Stimulated activated CD4-positive, alpha-beta T cell treated with anti-CD3 and anti-CD28 coated beads, Interleukin-4, amount 100 ng/mL, for 4 hours (primary cell): ENCODE measurements at places on chromosomes 3 and 15.
A peak's percentile ranks its signal among the peaks of the same experiment; 100 is the strongest.

DNA sequence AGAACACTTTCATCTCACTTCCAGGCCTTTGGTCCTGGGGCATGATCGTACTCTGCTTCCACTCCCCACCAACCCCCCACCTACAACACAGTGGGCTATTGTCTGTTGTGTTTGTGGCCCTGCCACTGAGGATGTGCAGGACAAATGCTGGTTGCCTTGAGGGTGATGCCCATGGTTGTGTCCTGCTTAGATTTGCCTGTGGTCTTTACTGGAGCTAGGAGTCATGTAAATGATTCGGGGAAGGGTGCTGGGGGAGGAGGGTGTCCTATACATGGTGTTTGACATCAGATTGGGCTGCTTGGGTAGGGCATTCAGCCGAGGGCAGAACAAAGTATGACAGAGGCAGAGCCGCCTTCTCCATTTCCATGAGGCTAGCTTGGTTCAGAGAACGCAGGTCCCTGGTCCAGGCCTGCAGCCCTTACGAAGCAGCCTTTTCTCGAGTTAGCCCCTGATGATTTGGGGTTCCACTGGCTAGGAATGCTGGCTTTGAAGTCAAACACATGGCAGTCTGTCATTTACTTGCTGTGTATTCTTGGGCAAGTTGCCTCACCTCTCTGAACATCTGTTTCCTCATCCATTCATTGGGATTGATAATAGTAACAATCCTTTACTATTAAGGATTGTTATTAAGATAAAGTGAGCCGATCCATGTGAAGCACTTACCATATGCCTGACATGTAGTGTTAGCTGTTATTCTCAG, 6.9 kb downstream of the CORO2B start:
- DNase-seq, result no peak

- DNase-seq, result no peak
Observed at GRCh38 chr3:130258532-130258952, 86.9 kb upstream of the COL6A5 start.

GRCh38 chr3:176286476-176287085, 910.7 kb downstream of the TBL1XR1 start:
- DNase-seq, result no peak

GRCh38 chr3:98188545-98188944, 22.0 kb downstream of the OR5H15 start:
- no peak for DNase-seq

DNA sequence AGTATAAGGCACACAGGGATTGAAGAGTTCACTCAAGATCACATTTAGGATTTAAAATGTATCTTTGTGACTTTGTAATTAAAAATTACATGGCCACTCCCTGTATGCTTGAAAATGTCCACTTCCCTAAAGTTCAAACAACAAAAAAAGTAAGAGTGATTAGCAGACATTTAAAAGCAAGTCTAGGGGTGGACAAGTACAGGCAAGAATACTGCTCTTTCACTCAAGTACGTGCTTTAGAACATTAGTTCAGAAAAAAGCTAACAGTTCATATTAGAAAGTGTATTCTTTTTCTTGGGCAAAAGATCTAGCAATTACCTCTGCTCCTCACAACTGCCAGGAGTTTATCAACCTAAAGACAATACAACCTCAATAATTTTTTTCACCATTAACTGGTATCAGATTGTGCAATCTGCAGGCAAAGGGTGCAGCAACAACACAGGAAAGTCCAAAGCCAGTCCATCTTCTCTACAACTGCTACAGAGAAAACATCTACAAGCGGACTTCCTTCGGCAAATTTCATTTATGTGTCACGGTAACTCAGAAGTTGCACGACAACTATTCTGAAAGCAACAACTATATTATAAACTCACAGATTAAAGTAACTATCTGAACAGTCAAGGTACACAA, 18.1 kb downstream of the CHSY1 start:
- no peak for DNase-seq

GRCh38 chr3:174440741-174441587, 418.2 kb upstream of the NAALADL2 start:
- DNase-seq, result peak; percentile 32

DNA sequence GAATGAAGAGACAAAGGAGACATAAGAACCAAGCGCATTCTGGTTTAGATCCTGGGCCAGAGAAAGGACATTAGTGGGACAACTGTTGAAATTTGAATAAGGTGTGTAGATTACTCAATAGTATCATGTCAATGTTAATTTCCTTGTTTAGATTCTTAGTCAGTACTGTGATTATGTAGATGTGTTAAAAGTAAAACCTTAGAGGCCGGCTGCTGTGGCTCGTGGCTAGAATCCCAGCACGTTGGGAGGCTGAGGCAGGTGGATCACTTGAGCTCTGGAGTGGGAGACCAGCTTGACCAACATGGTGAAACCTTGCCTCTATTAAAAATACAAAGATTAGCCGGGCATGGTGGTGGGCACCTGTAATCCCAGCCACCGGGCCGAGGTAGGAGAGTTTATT, 26.7 kb downstream of the CYP8B1 start:
- DNase-seq, result no peak

DNA sequence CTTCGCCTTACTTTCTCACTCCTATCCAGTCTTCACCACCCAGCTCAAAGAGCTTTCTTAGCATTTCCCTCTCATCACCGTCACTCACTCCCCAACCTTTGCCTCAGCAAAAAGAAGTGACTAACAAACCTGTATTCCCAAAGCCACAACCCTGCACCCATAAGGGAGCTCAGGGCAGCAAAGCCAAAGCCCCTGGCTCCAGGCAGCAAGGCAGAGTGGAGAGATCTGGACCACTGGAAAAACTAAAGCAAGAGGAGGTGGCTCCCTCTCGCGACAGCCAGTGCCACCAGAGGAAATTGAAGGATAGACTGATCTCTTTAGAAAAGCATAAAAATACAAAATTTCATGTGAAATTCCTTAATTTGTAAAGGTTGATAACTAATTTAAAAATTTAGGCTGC, 25.1 kb upstream of the CDCP1 start:
- no peak for DNase-seq

DNA sequence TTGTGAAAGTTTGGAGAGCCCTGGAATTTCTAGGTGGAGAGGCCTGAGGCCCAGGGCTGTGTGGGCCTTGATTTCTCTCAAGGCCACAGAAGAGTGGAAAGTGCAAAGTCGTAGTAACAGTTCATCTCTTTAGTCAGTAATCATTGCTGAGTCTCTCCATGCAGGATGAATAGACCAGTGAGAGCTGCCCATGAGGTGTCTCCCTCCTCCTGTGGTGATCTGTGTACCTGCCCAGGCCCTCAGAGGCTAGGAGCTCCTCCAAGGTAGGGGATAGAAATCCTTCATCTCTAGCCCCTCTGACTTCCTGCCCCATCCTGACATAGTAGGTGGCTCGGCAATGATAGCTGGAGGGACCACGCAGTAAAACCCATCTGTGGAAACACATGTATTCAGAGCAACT, 6.8 kb upstream of the IDH3A start:
- DNase-seq, result no peak

DNA sequence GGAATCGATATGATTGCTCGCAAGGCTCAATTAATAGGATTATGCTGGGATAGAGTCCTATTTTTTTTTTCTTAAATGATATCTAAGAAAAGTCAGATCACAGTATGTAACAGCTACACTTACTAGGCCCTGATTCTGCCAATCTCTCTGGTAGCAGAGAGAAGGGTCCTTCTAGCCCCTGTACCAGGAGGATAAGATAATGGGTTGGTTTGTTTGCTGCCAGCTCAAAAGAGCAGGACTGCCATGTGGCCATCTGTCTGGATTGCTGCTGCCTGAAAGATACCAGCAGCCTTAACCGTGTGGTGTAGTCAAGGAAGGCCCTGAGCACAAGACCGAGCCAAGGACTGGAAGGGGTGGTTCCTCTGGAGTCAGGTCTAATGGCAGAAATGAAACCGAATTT, 236.4 kb downstream of the KLF13 start:
- no peak for DNase-seq

DNA sequence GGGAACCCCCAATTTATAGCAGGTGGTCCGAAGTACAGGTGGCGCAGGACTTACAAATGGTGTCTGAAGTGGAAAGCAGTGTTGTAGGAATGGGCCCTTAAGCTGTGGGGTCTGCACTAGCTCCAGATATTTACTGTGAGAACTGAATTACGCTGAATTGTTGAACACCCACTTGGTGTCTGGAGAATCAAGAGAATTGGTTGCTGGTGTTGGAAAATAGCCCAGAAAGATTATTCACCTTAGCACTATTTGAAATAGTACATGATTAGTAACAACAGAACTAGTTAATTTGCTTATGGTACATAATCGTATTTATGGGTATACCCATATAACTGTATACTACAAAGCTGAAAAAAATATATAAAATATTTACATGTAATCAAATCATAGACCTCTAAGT, 64.8 kb downstream of the ADAM10 start:
- no peak for DNase-seq

DNA sequence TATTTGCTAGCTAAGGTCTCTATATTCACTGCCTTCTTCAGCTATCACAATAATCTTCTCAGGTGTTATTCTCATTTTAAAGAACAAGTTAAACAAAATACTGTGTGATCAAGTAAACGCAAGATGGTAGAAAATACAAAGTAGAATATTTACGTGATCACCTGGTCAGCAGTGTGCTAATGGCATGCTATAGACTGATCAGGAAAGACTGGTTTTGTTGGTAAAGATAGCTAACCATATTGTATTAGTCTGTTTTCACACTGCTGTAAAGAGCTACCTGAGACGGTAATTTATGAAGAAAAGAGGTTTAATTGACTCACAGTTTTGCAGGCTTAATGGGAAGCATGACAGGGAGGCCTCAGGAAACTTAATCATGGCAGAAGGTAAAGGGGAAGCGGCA, 50.4 kb downstream of the ZBTB38 start:
- DNase-seq, result no peak

- no peak for DNase-seq
Observed at GRCh38 chr15:56211064-56211463, 32.6 kb downstream of the RFX7 start.

DNA sequence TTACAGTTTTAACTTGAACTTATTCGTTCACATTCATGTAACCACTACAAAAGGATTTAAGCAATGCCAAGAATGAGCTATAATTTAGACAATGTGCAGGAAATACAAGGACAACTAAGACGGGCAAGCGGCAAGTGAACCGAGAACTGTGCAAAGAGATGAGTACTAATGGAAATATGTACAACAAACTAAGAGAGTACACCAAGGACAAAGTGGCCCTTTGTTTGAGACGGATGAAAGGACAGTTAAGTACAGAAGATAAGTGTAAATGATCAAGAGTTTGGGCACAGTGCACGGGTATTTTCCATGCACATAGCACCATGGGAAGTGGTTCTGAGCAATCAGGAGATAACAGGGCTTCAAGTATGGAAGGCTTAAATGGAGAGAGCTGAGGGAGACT, 281.7 kb downstream of the ROBO2 start:
- DNase-seq, result no peak

DNA sequence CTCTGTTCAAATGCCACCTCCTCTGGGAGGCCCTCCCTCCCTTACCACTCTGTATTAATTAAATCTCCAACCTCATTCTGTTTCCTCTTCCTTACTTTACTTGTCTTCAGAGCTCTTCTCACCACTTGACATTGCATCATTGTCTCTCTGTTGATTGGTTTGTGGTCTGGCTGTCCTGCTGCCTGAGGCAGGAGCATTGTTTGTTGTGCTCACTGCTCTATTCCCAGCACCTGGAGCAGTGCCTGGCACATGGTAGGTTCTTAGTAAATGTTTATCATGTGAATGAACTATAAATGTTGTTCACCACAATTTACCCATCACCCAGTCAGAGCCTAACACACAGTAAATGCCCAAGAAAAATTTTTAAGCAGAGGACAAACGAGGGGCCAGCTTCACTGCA, 6.7 kb upstream of the BFSP2 start:
- DNase-seq, result no peak

DNA sequence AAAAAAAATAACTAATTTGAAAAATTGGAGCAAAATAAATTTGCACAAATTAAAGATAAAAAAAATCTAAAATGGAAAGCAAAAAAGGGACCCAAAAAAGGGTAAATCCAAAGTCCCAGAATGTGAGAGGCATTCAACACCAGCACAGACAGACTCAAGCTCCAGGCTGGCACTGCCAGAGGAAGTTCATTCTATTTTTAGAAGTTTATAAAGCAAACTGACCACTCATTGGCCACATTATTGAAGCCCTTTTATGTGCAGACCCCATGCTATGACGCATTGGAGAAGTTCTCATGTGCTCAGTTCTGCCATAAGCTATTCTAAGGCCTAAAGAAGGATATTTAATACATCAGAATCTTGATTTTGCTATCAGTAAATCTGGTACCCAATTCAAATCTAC, 17.6 kb upstream of the BOC start:
- DNase-seq, result no peak

DNA sequence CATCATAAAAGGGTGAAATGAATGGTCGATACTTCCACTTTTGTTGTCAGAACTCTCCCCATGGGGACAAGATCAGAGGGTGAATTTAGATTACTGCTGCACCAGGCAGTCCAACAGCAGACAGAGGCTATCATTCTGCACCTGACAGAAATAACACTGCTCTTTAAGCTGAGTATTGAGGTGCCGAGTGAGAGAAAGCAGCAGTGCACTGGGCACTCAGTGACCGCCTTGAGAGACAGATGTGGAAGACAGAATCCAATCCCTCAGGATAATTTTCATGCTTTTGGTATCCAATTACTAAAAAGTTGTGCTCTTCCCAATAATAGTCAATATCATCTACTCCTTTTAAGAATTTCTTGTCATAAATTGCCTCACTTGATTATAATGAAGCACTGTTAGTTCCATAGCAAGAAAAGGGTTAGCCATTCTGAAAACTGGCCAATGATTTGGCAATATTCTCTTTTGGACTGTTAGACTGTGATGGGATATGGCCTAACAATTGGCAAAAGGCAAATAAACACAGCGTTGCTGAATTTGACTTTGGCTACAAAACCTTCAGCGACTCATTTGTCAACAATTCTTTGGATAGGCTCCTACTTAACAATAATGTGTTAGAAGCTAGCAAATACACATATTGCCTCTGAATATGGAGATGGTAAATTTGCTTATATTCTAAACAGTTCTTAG, 5.5 kb downstream of the FGF7 start:
- DNase-seq, result no peak
